ENCODE measurements at places on chromosomes 12 and 14.

- no peak for DNase-seq
Measured at GRCh38 chr14:67480011-67480410, 8.5 kb downstream of the TMEM229B start.

GRCh38 chr12:15563663-15564062 is 225.5 kb downstream of the EPS8 start:
- DNase-seq = peak; percentile 59

DNA sequence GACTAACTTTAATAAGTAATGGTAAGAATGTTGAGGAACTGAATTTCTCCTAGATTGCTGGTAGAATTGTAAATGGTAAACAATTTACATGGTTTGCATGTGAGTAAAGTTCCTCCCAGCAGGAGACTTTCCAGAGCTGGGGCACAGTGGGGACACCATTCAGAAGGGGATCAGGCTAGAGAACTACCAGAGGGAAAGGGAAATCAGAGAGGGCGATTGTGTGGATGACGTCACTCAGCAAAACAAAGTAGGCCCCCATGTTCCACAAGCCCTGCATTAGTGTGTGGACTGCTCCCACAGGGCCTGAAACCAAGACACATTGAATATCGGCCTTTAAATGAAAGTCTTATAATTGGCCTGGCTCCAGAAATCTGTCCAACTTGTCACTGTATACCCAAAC is 9.5 kb downstream of the RNASE11 start:
- DNase-seq = no peak

DNA sequence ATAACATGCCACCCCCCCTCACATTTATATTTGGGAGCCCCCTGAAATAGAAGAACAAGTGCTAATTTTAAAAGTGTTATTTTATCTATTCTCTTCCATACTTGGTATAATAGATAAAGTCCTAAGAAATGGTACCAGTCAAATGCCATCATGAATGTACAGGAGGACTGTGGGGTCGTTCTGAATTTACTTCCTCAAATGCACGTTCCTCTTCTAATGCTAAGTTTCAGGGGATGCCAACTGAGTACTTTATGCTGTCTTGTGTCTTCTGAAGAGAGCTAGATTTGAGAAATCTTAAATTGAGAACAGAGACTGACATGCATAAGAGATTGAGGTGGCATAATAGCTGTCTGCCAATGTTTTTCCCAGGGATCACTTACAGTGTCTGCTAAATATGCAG is 59.0 kb downstream of the CFAP54 start:
- no peak for DNase-seq

DNA sequence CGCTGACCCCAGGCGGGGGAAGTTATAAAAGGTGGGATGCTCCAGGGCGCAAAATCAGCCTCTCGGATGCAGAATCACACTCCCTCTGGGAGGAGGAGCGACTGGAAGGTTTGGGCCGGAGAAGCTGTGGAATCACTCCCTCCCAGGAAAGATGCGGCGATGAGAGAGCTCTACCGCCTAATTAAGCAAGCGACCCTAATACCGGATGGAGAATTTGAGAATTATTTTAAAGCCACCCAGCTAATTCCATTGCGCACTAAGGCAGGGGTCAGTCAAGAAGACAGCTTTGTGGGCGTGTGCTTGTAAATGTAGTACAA is 1.9 kb downstream of the COL2A1 start:
- DNase-seq = no peak

GRCh38 chr12:51023625-51024382 is 2.4 kb downstream of the SLC11A2 start:
- DNase-seq = no peak

- no peak for DNase-seq
Measured at GRCh38 chr12:104258476-104259067, 43.0 kb downstream of the TXNRD1 start.

GRCh38 chr14:104873380-104874055 is 8.4 kb downstream of the CEP170B start:
- no peak for DNase-seq
